ENCODE measurements at places on chromosomes 11 and 22. TPM values are rescaled to one million over a fixed set of nuclear protein-coding genes. Genes with fewer than 3 reads are reported as not detected.

Gene CRYBB2
- total RNA-seq: 0.82 TPM

Gene RFPL1
- not detected for total RNA-seq

Gene MS4A4E
- total RNA-seq: not detected

GRCh38 chr11:9250139-9250582 lies 15.0 kb downstream of the DENND5A start:
- DNase-seq: no peak

- DNase-seq: no peak
Observed at GRCh38 chr11:107123022-107123421, 104.7 kb upstream of the GUCY1A2 start.

GRCh38 chr11:78282821-78283220 lies 94.1 kb downstream of the USP35 start:
- DNase-seq: no peak

Gene ANKK1
- total RNA-seq: 0.21 TPM

Gene TMEM121B
- 0.82 TPM for total RNA-seq

Gene IGLL1
- total RNA-seq: 1.5 TPM

Gene PHLDA2
- total RNA-seq: 1.9 TPM

DNA sequence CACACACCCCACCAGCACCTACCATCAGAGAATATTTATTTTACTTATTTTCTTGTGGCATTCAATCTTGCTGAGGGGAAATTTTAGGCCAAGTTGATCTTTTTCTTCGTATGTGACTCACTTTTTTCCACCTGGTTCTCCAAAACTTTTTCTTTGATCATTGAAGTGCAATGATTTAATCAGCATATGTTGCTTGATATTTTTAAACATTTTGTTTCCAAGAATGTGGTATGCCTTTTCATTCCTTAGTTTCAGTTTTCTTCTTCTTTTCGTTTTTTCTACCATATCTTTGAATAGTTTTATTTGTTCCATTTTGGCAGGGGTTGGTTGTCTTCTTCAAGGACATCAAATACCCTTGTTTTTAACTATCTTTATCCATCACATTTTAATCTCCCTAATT lies 28.6 kb downstream of the FANCF start:
- no peak for DNase-seq

DNA sequence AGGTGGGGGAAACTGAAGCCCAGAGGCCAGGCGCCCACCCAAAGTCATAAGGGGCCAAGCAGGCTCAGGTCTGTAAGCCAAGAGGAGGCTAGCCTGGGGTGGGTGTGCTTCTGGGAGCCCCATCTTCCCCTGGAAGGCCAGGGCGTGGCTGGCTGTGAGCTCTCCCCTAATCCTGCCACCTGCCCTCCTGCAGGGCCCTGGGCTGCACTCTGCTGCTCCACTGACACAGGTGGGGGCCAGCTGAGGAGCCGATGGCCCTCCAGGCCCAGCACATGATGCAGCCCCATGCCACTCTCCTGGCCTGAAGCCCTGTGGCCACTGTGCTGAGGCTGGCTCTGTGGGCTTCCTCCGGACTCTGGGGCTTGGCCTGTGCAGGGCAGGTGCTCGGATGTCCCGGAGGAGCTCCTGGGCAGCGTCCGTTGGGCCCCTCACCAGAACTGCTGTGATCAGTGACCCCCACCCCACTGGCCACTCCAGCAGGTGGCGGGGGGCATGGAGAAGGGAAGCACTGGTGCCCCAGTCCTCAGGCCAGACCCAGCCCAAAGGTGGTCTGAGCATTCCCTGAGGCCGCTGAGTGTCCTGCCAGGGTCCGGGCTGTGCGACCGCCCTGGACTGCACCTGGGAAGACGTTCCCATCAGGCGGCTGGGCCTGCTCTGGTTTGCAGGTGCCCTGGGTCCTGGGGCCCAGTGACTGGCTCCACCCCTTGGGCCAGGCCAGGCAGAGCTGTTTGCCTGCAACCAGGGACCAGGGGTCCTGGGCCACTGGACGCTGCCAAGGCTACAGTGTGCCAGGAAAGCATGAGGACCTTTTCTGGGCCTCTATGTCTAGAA lies 8.5 kb downstream of the PIM3 start:
- no peak for DNase-seq

DNA sequence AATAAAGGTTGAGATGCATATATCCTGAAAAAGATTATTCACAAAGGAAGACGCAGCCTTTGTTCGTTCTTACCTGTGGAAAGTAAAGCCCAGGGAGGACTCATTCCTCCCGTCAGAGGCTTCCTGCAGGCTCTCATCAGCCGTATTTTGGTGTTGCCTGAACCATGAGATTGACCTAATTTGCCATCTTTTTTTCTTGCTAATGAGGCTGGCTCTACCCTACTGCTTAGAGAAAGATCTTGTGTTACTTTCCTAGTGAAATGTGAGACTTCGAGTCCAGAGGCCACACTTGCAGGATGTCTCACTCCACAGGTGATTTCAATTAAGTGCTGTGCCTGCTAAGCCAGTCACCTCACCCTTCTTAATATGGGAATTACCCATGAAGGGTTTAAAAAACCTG lies 269.9 kb downstream of the NTM start:
- DNase-seq: no peak

- DNase-seq: no peak
Observed at GRCh38 chr11:47946682-47947559, 33.4 kb upstream of the PTPRJ start.

GRCh38 chr11:85595285-85595884 lies 31.8 kb downstream of the DLG2 start:
- peak; percentile 67 for DNase-seq

Gene OR5T2
- total RNA-seq: not detected

DNA sequence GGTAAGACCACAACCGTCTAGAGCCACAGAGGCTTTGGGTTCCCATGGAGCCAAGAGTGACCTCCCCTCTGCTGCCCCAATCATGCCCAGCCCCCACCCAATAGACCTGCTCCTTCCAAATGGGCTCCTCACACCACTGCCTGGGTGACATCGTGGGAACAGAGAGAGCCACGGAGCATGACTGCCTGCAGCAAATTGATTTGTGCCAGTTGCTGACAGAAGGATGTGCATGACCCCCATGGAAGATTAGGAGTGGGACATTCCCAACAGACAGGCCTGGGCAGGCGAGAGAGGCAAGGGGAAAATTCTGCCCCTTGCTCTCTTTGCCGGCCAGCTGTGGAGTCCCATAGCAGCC lies 88.5 kb downstream of the TENM4 start:
- peak; percentile 68 for DNase-seq

DNA sequence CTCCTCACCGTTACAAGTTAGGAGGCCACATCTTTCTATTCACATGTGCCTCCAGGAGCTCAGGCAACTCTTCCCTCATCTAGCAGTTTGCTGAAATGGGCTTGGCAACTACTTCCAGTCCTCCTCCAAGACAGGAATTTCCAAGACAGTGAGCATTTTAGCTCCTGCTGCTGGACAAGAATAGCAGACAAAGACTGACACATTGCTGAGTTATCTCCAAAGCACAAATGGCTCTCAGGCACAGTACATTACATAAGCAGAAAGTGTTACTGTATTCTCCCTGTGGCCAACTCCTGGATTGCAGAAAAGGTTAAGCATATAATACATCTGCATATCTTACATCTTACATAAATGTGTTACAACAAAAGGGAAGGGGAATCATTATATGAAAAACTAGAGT lies 83.2 kb upstream of the POU2AF2 start:
- peak; percentile 18 for DNase-seq

DNA sequence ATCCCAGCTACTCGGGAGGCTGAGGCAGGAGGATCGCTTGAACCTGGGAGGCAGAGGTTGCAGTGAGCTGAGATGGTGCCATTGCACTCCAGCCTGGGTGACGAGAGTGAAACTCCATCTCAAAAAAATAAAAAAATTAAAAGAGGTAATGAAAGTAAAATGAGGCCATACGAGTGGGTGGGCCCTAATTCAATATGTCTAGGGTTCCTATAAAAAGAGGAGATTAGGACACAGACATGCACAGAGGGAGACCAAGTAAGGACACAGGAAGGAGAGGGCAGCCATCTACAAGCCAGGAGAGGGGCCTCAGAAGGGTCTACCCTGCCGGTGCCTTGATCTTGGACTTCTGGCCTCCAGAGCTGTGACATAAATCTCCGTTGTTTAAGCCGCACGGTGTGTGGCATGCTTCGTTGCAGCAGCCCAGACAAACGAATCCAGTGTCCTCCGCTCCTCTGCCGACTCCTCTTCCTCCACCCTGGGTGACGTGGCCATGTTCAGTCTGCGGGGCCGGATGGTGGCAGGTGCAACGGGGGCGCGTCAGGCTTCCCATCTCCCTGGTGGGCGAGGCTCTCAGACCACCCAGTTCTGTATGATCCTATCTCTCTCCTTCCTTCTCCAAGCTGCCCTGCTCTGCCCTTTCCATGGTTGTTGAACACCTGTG lies 51.6 kb upstream of the PARVG start:
- DNase-seq: no peak

Gene SCN3B
- total RNA-seq: 18.5 TPM

Gene SYT9
- total RNA-seq: 0.92 TPM

Gene TUB
- total RNA-seq: 26.2 TPM
